Mucosa of descending colon (tissue), 3 donors: ENCODE measurements at places on chromosomes 11 and 22. TPM values are rescaled to one million over a fixed set of nuclear protein-coding genes. Genes with fewer than 3 reads are reported as not detected.

DNA sequence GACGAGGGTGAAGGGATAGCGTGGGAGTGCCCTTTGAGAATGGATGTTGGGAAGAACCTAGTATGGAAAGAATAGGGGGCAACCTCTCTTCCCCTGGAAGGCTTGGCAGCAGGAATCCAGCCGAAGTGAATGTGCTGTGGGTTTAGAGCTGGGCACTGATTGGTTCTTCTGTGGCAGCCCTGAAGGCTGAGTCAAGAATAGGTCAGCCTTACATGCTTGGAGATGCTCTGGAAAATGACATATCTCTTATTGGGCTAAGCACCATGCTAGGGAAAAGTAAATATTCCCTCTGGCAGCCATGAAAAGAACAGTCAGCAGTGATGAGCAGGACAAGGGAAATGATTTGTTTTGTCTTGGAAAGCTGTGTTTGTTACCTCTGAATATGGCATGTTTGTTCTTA is 149.5 kb downstream of the COMMD9 start:
- DNase-seq = no peak

DNA sequence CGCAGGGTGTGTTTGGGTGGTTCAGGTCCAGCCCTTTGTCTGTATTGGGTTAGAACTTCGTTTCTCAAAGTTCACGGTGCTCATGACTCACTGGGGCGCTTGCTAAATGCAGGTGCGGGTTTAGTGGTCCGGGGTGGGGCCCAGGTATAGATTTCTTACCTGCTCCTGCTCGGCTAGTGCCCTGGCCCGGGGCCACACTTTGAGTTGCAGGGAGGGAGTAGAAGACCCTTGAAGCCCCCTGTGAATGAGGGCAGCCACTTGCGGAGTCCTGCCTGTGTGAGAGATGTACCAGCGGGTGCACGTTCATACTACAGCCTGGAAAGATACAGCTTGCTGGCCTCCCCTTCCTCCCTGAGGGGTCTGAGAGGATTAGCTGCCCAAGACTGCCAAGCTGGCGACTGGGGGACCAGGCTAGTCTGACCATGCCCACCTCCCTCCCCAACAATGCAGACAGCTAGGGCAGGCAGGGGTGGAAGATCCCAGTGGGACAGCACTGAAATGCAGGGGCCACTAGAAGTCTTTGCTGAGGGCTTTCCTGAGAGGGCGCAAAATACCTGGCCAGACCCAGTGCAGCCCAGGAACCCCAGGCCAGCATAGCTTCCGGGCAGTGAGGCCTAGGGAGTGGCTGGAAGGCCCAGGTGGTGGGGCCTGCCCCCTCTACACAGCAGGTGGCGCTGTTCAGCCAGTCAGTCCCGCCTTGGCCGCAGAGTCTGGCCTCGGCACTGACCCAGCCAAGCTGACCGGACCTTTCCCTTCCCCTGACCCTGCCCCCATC is 5.1 kb upstream of the MYRF start:
- peak; percentile 81 for DNase-seq

DNA sequence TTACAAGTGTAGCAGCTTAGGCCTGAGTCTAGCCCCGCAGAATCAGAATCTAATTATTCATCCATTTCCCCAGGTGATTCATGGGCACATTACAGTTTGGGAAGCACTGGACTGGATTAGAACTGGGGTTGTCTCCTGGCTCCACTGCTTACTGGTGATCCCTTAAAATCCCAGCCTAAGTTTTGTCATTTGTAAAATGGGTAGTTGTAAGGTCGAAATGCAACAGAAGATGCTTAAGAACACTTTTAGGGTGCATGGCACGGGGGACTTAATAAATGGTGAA is 1.3 kb downstream of the STX3 start:
- DNase-seq = no peak

GRCh38 chr11:25992294-25992693 is 339.6 kb upstream of the ANO3 start:
- no peak for DNase-seq

GRCh38 chr11:13972043-13972910 is 9.8 kb downstream of the SPON1 start:
- no peak for DNase-seq

DNA sequence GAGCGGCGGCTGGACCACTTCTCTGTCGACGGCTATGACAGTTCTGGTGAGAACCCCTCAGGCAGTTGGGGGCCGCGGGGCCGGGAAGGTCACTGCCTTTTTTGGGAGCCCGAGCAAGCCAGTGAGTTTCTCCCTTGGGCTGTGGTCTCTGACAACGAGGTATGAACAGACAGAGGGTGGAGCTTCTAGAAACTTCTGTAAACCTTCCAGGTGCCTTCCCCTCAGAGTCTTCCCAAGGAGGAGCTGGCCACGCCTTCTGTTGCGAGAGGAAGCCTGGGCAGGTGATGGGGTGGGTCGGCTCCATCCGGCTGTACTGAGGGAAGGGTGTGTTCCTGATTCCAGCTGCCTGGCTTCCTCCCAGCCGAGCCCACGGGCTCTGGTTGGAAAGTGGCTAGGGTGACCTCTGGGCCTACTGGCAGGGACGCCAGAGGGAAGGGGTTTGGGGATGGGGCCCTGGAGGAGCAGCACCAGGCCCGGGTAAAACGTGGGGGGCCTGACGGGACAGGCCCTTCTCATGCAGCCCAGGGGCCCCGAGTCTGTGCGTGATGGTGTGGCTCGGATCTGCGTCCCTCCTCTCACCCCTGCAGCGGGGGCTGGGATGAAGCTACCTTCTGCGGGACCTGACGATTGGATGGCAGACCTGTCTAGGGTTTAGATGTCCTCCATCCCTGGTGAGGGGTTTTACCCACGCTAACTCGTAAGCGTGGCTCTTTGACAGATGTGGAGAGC is 110.8 kb downstream of the KCNQ1OT1 start:
- DNase-seq = peak; percentile 67

DNA sequence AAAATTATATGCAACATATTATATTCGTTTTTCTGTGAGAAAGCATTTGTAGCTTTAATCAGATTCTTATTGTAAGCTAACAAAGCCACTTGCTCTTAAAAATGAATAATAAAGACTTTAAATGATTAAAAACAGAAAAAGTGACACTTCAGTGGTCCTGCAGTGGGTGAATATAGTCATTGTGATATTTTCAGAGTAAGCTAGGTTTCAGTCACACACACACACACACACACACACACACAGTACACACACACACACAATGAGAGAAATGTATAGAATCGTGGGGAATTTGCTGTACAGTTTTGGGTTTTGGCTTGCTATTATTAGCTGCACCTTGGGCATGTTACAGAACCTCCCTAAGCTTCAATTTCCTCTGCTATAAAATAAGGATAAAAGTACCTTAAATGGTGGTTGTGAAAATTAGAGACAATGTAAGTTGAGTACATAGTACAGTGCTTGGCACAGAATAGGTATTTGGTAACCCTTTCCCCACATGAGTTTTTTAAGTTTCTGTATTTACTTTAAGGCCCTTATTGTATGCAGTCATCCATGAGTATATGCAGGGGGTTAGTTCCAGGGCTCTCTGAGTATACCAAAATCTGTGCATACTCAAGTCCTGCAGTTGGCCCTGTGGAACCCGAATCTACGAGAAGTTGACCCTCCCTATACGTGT is 39.8 kb downstream of the CSTPP1 start:
- no peak for DNase-seq

The OR4C46 gene
- not detected for total RNA-seq

- DNase-seq = no peak
Measured at GRCh38 chr11:115920092-115920461, 415.9 kb upstream of the CADM1 start.

DNA sequence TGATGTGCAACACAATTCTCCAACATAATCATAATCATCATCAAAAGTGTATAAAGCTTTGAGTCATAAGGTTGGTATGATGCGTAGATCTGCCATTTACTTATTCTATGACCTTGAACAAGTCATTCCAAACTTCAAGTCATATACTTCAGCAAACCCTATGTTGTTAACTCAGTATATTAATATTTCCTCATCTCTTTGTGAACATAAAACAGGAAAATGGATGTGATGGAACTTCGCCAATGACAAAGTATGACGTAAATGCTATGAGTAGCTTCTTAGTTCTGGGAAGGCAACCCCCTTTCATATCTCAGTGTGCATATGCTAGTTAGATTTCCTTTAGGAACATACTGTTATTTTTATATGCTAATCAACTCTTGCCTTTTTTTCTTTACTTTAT is 102.7 kb upstream of the ANO3 start:
- no peak for DNase-seq

DNA sequence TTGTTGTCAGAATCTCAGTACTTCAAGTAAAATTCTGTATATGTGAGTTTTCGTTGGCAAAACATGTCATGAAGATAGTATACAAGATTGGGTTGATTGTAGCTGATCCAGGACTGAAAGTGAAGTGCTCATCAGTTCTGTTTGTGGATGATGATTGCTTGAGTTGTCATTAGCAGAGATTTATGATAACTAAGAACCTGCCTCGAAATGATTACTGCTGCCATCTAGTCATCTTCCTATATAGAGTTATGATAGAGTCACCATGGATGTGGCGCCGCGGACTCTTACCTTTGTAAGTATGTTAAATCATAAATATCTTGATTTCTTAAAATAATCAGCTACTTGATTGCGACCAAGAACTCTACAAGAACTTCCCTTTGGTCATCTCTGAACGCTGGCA is 27.9 kb upstream of the MYO18B start:
- no peak for DNase-seq

- no peak for DNase-seq
Measured at GRCh38 chr11:8032576-8033304, 45.6 kb downstream of the EIF3F start.

The SLC25A1 gene
- 88.3 TPM for total RNA-seq
